ENCODE measurements at places on chromosomes 5 and 9.

DNA sequence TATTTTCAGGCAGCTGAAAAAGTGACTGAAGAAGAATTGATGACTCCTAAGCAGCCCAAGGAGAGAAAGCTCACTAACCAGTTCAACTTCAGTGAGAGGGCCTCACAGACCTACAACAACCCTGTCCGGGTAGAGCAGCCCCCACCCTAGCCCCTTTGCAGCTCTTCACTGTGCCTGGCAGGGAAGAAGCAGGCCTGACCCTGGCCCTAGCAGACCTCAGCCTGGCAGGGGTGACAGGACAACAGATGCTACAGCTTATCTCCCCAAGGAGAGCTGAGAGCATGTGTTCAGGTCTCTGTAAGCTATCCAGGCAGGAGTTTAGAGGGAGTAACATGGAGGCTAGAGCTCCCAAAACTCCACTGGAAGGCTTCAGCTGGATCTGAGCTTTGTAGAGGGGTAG is 31.8 kb downstream of the DNAI1 start:
- no peak for DNase-seq

DNA sequence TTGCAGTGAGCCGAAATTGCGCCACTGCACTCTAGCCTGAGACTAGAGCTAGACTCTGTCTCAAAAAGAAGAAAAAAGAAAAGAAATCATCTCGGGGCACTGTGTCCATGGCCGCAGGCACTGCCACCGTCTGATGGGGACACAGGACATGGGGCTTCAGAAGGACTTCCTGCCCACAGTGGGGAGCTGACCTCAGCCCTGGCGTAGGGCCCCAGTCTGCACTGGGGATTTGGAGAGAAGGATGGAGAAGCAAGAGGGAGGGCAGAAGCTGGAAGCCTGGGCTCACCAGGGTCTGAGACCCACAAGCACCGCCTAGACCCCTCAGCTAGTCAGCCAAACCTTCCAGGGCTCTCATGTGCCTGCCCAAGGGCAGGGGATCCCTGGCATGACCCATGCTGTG is 4.1 kb upstream of the SARDH start:
- DNase-seq: no peak

DNA sequence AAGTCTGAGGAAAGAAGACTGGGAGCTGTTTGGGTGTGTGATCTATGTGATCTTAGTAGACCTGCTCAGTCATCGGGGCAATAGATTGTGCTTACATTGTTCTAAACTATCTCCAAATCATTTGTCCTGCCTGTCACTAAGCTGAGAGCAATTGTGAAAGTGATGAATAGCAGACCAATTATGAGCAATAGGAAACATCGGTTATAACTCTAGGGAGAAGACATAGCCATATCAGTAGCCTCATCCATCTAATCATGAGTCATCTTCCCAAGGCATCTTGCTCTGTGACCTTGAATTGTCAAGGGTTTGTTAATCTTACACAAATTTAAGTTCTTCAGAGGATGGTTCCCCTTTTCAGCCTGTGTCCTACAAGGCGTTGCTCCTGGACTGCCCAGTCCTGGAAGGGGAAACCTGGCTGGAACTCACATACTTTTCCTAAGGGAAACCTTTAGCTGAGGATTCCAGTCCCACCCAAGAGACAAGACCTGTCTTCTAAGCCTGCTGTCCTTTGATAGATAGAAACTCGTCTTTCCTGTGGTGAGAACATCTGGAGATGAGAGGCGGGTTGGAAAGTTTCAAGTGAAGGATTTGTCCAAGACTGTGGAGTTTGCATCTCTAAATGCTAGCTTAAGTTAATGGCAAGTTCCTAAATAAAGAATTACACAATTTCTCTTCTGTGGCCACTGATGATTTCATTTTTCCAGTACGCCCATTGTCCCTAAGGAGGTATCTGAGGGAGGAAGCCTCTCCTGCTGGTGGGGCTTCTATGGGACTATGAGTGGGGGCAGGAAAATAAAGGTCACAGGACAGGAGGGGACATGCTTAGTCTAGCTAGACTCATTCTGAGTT is 53.9 kb upstream of the TRIM32 start:
- no peak for DNase-seq

GRCh38 chr9:11144746-11145145 is 531.9 kb upstream of the PTPRD start:
- DNase-seq: no peak

DNA sequence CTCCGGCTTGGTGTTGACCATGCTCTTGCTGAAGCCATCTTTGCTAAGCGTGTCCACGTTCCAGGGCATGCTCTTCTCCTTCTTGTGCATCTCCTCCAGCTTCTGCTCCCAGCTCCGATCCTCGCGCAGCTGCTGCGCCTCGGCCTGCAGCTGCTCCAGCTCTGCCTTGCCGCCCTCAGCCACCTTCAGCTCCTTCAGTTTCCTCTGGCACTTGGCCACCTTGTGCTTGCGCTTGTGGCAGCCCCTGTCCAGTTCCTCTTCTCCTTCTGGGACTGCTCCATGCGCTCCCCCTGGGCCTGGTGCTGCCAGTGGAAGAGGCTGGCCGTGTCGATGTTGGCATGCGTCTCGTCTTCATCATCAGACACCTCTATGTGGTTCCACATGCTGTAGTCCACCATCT is 128.3 kb upstream of the CLINT1 start:
- no peak for DNase-seq

DNA sequence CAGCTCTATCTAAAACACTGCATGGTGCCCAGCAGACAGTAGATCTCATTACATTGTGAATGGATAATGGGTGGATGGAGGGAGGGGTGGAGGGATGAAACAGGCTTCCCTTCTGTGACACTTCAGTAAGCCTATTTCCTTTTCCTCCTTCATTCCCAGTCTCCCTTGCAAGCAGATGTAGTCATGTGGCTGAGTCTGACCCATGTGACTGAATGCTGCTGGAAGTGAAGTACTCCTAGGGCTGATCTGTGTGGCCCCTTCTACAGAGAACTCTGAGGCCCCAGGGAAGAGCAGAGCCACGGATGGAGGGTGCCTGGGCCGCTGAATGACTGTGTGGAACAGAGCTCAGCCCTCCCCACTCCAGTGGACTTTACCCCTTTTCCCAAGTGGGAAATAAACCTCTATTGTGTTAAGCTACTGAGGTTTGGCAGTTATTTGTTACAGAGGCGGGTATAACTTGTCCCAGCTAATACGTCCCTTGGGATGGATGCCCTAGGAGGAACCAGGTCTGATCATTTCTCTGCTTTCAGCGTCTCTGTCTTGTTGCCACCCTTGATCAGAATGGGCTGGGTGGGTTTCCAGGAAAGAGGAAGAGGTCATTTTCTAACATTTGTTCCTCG is 176.1 kb upstream of the MVB12B start:
- DNase-seq: no peak

- no peak for DNase-seq
Observed at GRCh38 chr9:4111233-4112008, 188.4 kb downstream of the GLIS3 start.

DNA sequence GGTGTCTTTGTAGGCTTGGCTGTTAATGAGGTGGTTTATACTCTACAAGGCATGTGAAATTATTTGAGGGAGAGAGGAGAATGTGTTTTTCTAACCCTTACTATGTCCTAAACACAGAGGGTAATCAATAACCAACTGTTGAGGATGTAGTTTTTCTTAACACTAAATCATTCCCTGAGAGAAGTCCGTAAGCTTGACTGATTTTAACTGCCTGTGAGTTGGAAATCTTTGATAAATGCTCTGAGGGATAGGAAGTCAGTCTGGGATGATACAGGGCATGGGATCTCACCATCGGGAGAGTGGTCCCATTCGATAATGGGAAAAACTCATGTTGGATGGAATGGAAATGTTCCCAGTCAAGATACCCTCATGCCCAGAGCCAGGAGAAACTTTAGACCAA is 249.6 kb downstream of the PDZD2 start:
- DNase-seq: no peak

DNA sequence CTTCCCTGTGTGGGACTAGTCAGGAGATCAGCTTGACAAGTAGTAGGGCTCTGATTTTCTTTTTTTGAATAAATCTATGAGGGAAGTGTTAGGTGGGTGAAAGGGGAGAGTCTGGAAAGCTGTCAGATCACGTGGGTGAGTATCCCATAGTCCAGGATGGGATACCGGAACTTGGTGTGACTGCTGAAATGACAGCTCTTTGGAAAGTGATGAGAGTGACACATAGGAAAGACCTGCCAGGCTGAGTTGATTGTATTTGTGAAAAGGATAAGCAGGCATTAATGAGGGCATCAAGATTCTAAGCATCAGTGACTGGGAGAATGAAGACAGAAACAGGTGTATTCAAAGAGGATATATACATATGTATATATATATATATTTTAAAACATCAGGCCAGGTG is 35.6 kb downstream of the ACTBL2 start:
- no peak for DNase-seq

DNA sequence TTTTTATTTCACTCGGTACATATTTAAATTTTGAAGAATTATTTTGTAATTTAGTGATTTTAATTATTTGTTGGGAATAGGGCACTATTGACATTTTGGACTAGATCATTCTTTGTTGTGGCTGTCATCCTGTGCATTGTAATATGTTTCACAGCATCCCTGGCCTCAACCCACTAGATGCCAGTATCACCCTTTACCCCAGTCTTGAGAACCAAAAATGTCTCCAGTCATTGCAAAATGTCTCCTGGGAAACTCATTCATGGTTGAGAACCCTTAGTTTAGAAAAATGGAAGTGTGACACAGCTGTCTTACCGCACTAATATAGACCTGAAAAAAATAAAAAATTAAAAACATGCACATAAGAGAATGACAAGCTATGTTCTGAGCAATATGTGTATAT is 88.4 kb upstream of the CCDC152 start:
- no peak for DNase-seq

- no peak for DNase-seq
Observed at GRCh38 chr9:126614088-126614454, 343 bp downstream of the LMX1B start.

- DNase-seq: peak; percentile 58
Observed at GRCh38 chr5:131634666-131634995, 398 bp downstream of the RAPGEF6 start.

GRCh38 chr9:131011274-131012022 is 2.5 kb downstream of the LAMC3 start:
- no peak for DNase-seq

GRCh38 chr9:93898026-93898425 is 57.1 kb downstream of the BARX1 start:
- DNase-seq: no peak

GRCh38 chr5:163269624-163270023 is 167.8 kb upstream of the CCNG1 start:
- no peak for DNase-seq

DNA sequence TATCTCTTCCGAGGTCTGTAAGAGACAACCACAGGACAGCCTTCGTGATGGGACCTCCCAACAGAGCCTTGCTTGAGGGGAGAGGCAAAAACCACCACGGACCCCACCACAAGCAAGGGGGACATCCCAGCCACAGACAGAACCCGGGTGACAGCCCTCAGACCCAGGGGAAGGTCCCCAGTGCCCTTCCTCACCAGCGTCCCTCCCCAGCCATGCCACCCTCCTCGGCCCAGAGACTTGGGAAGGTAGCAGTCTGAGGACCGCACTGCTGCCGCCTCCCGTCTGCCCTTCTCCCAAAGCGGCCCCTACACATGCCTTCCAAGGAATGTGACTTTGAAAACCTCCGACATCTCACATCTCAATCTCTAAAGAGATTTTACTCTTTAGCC is 13.4 kb downstream of the IPPK start:
- DNase-seq: no peak

GRCh38 chr5:151388960-151389359 is 41.6 kb upstream of the SLC36A2 start:
- no peak for DNase-seq

DNA sequence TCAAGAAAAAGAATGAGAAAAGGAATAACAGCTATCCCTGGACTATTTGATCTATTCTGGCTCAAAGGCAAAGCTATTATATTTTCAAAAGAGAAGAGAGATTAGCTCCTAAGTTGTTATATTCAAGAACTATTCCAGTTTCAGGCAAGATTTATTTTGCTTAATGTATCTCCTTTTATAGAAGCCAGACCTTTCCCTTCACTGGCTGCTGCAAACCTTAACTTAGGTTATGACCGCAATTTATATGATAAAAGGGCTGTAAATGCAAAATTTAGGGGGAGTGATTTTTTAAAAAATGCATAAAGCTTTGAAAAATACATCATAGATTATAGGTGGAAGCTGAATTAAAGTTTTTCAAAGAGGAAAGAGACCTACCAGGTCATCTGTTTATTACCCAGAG is 97.8 kb downstream of the FBXL7 start:
- DNase-seq: no peak

- no peak for DNase-seq
Observed at GRCh38 chr9:1469996-1470395, 419.8 kb downstream of the DMRT2 start.

GRCh38 chr5:124935065-124935464 is 188.6 kb upstream of the ZNF608 start:
- DNase-seq: no peak

DNA sequence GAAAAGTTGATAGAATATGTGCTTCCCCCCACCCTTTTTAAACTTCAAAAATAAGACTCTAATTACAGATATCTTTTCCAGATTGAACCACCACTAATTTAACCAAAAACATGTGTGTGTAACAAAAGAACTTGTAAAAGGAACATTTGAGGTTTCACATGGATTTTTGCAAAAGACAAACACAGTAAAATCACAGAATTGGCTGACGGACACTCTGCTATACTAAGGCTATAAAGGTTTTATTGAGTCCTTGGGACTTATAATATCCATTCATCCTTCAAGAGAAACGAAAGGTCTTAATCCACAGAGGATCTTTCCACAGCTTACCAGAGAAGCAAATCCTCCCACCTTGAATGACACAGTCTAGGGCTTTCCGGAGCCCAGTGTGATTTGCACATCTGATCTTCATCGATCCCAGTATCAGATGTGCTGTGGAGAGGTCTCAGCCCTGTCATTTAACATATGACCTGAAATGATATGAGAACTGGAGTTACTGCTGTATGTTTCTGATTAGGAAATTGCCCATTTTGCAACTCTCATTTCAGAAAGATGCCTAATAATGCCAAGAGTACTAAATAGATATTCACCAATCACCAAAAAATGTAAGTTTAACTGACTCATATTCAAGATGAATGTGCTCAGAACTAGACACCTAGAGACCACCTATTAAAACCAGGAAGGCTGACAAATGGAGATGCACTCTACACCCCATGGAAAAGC is 256.5 kb upstream of the FBXL7 start:
- DNase-seq: no peak

GRCh38 chr9:97076238-97076637 is 37.3 kb upstream of the CTSV start:
- no peak for DNase-seq

- DNase-seq: no peak
Observed at GRCh38 chr9:31519011-31519410, 865.4 kb upstream of the ACO1 start.

DNA sequence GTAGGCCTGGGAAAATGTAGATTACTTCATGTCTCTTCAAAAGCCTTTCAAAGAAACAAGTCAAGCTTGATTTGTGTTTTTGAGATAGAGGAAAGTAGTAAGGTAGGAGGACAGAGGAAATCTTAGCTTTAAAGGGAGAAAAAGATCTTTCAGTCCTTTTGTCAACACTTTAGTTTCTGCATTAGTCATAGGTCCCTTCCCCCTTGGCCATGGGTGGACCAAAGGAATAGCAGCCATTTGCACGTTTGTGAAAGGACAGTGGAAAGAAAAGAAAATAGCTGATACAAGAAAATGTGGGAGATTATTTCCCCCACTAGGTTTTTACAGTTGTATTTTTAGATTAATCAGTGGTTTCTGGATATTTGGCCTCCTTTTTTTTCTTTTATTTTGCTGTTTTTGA is 121.9 kb upstream of the GRHPR start:
- DNase-seq: no peak

- no peak for DNase-seq
Observed at GRCh38 chr5:675111-675870, 17.9 kb downstream of the TPPP start.

- peak; percentile 7 for DNase-seq
Observed at GRCh38 chr9:70484232-70485130, 70.0 kb upstream of the KLF9 start.
